ENCODE measurements at places on chromosomes 2 and 18. TPM values are rescaled to one million over a fixed set of nuclear protein-coding genes. Genes with fewer than 3 reads are reported as not detected.

- H3K4me3 ChIP-seq: no peak overlapping the region
- DNase-seq: no peak
- no peak overlapping the region for H3K27ac ChIP-seq
- peaks cover 6% of the 10 kb centered on the region for H3K4me1 ChIP-seq
- H3K36me3 ChIP-seq: no peaks in the 10 kb centered on the region
Measured at GRCh38 chr2:231874944-231875343, 51.3 kb downstream of the NPPC start.

DNA sequence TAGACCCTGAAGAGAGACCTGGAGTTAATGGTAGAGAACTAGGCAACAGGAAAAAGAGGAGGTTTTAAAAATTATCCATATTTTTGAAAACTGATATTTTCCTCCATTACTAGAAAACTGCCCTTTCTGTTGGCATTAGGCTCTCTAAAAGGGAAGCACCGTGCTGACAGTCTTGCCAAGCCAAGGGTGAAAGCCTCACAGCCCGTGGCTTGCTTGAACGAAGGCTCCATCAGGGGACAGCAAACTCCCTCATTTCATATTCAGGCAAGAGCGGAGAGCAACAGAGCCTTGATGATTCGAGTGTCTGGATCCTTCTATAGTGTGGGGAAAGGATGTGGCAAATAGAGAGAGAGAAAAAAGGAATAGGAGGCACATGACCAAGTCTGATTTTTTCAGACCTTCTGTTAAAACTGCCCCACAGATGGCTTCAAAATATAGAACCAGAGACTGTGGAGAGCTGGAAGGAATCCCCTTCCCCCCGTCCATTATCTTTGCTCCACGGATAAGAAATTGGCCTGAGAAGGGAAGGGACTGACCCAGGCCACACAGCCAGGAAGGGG lies 67.0 kb downstream of the CACNB4 start:
- no peak overlapping the region for H3K27ac ChIP-seq
- H3K4me3 ChIP-seq: no peak overlapping the region
- no peaks in the 10 kb centered on the region for H3K27me3 ChIP-seq
- no peaks in the 10 kb centered on the region for H3K36me3 ChIP-seq
- H3K4me1 ChIP-seq: no peaks in the 10 kb centered on the region

GRCh38 chr2:7953195-7953594 lies 728.7 kb upstream of the ID2 start:
- DNase-seq: no peak
- no peaks in the 10 kb centered on the region for H3K4me1 ChIP-seq
- H3K4me3 ChIP-seq: no peak overlapping the region
- no peaks in the 10 kb centered on the region for H3K27me3 ChIP-seq
- H3K36me3 ChIP-seq: no peaks in the 10 kb centered on the region

DNA sequence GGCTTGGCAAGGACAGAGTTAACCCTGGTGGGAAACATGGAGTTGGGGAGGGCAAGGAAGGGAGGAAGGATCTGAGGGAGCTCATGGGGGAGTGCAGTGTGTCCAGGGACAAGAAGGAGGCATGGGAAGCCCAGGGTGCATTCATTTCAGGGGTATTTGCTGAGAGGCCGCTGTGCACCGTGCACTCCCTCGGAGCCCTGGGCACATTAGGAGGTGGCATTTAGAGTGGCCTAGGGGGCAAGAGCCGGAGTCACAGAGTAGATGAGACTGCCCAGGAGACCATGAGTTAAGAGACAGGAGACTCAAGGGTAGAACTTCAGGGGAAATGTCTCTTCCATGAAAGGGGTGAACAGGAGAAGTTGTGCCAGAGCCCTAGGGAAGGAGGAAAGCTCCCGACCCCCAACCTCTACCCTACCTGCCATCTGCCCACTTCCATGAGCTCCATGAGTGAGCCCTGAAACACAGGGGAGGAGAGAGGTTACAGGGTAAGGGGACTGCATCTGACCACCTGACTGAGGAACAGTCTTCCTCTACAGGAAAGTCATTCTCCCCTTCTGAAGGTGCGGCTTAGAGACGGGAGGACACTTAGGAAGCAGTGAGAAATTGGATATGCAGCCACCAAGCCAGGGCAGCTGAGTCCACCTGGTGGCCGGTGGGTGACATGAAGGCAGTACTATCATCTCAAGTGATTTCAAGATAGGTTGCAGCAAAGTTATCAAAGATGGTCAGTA lies 58.5 kb upstream of the COPS8 start:
- no peak for DNase-seq
- H3K27me3 ChIP-seq: no peaks in the 10 kb centered on the region
- H3K27ac ChIP-seq: no peak overlapping the region
- no peak overlapping the region for H3K4me3 ChIP-seq

The ZSWIM2 gene
- total RNA-seq: not detected

The AAMP gene
- 136 TPM for total RNA-seq

GRCh38 chr18:55139836-55140235 lies 180.6 kb upstream of the CCDC68 start:
- no peaks in the 10 kb centered on the region for H3K4me1 ChIP-seq
- no peak overlapping the region for H3K27ac ChIP-seq

GRCh38 chr2:159921752-159922404 lies 123.9 kb upstream of the CD302 start:
- DNase-seq: peak; percentile 13
- no peak overlapping the region for H3K4me3 ChIP-seq
- no peak overlapping the region for H3K27ac ChIP-seq
- H3K27me3 ChIP-seq: no peaks in the 10 kb centered on the region

DNA sequence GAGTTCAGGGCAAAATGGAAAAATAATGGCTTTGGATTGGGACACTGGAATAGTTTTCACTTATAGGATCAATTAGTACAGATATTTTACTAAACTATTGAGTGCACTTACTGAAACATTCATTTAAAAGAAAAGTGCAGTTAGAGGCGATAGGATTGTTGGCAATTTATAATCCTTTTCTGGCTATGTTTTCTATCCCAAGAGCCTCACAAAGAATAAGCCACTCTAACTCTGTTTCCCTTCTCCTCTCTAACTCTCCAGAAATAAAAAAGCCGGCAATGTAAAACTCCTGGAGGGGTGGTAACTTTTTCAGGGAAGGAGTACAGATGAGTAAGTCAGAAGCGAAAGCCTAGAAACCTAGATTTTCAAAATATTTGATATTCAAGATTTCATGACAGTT lies 91.3 kb downstream of the EPHA4 start:
- peaks cover 13% of the 10 kb centered on the region for H3K4me1 ChIP-seq
- H3K36me3 ChIP-seq: no peaks in the 10 kb centered on the region
- no peak overlapping the region for H3K4me3 ChIP-seq
- no peak overlapping the region for H3K27ac ChIP-seq
- no peak for DNase-seq

DNA sequence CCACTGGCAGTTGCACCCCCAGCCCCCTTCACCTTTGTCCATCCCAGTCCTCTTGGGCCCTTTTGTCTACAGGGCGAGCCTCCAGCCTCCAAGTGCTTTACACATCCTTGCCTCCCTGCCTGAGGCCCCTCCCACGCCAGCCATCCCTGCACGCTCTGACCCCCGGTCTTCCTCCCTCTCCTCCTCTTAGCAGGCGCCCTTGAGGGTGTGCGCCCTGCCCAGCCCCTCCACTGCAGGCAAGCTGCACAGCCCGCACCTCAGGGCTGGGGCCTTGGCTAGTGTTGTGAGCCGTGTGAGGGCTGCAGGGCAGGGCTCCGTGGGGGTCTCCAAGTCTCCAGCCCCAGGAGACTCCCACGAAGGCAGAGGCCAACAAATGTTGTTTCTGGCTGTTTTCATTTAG lies 6.9 kb downstream of the BOK start:
- peaks cover 52% of the 10 kb centered on the region for H3K36me3 ChIP-seq
- no peak overlapping the region for H3K4me3 ChIP-seq
- DNase-seq: no peak
- H3K4me1 ChIP-seq: peaks cover 34% of the 10 kb centered on the region
- no peaks in the 10 kb centered on the region for H3K27me3 ChIP-seq

DNA sequence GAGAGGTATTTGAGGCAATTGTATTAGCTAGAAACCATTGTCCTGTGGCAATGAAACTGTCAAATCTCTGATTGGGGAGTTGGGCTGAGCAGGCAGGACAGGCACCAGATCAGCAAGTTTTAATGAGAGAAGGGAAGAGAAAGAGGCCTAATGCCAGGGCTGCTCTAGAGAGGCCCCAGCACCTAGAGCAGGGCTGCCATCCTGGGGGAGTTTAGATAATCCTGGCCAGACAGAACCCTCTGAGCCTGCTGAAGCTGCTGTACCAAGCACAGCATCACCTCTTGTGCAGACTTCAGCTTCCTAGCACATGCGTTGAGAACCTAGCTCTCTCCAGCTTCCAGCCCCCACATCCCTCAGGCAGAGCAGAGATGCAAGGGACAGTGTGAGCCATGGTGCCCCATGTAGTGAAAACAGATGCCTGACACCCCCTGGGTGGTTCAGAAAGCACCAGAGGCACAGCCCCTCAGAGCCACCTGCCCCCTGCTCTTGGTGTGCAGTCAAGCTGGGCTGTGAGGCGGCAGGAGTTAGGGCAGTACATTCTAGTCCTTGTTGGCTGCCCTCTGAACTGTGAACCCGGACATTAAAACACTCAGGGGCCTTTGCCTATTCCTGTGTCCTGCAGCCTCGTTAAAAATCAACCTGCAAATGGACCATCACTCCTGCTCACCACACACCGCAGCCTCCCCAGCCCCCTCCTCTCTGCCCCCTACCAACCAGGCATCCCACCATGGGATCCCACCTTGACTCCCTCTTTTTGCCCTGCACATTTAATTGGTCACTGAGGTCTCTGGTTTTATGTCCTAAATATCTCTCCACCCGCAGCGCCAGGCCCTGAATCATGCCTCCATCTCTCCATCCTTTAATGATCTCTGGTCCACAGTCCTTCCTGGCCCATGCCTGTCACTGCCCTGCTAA lies 52.7 kb downstream of the ADD2 start:
- H3K27me3 ChIP-seq: no peaks in the 10 kb centered on the region
- no peaks in the 10 kb centered on the region for H3K36me3 ChIP-seq
- no peak overlapping the region for H3K4me3 ChIP-seq
- H3K4me1 ChIP-seq: no peaks in the 10 kb centered on the region

The PRADC1 gene
- 31.5 TPM for total RNA-seq

The NAT8 gene
- total RNA-seq: not detected

DNA sequence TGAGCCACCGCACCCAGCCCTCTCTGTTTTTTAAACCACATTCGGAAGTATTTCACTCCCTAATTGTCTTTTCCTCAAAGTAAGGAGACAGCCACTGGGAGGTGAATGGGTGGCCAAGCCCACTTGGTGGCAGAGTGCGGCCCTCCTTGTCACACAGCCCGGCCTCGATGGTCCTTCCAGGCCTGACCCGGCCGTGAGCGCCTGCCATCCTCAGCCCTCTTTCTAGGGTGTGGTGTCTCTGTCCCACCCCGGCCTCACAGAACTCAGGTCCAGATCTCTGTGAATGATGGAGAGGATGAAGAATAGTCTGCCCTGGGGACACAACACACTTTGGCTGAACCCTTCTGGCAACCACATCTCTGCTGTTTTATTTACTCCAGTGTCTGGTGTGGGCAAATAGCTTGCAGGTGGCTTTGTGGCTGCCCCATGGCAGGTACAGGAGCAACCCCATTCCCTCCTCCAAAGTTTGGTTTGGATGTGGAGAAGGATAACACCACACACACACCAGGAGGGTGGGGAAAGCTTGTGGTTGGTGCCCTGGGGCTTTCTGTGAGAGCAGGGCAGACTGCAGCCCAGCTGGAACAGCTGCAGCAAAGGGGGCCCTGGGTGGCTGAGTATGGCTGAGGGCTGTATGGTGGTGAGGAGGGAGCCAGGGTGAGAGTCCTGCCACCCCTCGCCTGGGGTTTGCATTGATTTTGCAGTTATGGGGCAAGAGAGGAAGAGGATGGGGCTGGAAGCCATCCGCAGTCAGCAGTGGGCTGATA lies 88.6 kb downstream of the FAM168B start:
- H3K27me3 ChIP-seq: no peaks in the 10 kb centered on the region
- H3K4me3 ChIP-seq: no peak overlapping the region
- H3K27ac ChIP-seq: no peak overlapping the region
- H3K4me1 ChIP-seq: no peaks in the 10 kb centered on the region
- no peaks in the 10 kb centered on the region for H3K36me3 ChIP-seq

DNA sequence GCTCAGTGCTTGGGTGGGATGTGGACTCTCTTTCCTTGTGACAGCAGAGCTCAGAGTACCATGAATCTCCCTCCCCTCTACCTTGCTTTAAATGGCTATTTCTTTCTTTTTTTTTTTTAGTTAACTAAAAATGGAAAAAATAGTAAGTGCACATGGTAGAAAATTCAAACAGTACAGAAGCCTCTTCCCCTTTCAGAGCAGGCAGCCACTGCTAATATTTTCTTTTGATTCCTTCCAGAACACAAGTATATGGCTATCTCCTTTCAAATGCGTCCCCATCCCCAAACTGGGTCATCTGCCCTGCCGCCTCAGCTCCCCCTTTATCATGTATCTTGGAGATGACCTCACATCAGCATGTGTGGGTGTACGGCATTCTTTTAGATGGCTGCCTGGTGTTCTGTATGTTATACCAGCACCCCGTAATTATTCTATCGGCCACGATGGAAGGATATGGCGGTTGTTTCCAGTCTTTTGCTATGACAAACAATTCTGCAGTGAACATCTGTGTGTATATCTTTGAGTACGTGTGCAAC lies 70.5 kb upstream of the DLX2 start:
- no peak for DNase-seq
- peak overlapping the region; percentile 45 for H3K4me3 ChIP-seq
- peak overlapping the region; percentile 80 for H3K27ac ChIP-seq
- no peaks in the 10 kb centered on the region for H3K36me3 ChIP-seq
- no peaks in the 10 kb centered on the region for H3K27me3 ChIP-seq

GRCh38 chr2:96895032-96895745 lies 25.3 kb upstream of the SEMA4C start:
- H3K27me3 ChIP-seq: no peaks in the 10 kb centered on the region
- H3K4me3 ChIP-seq: no peak overlapping the region
- peaks cover 43% of the 10 kb centered on the region for H3K4me1 ChIP-seq
- no peak for DNase-seq

The IRS1 gene
- total RNA-seq: 16.2 TPM

GRCh38 chr18:13973061-13973575 lies 57.8 kb upstream of the MC2R start:
- no peak for DNase-seq
- no peaks in the 10 kb centered on the region for H3K36me3 ChIP-seq
- H3K4me3 ChIP-seq: no peak overlapping the region
- H3K4me1 ChIP-seq: no peaks in the 10 kb centered on the region
- H3K27me3 ChIP-seq: no peaks in the 10 kb centered on the region

The PJVK gene
- not detected for total RNA-seq

The FAP gene
- total RNA-seq: 6.5 TPM

- no peak for DNase-seq
- no peak overlapping the region for H3K4me3 ChIP-seq
- H3K27ac ChIP-seq: no peak overlapping the region
- H3K27me3 ChIP-seq: no peaks in the 10 kb centered on the region
- no peaks in the 10 kb centered on the region for H3K4me1 ChIP-seq
Measured at GRCh38 chr2:103977668-103978067, 876.2 kb upstream of the POU3F3 start.

GRCh38 chr2:42754021-42754775 lies 9.7 kb downstream of the OXER1 start:
- no peak for DNase-seq
- H3K27ac ChIP-seq: no peak overlapping the region
- no peak overlapping the region for H3K4me3 ChIP-seq
- no peaks in the 10 kb centered on the region for H3K4me1 ChIP-seq
- H3K36me3 ChIP-seq: no peaks in the 10 kb centered on the region

GRCh38 chr18:27527856-27528255 lies 342.7 kb upstream of the CHST9 start:
- H3K27ac ChIP-seq: no peak overlapping the region
- no peaks in the 10 kb centered on the region for H3K4me1 ChIP-seq
- no peak overlapping the region for H3K4me3 ChIP-seq
- H3K36me3 ChIP-seq: no peaks in the 10 kb centered on the region
- no peaks in the 10 kb centered on the region for H3K27me3 ChIP-seq

- H3K4me1 ChIP-seq: no peaks in the 10 kb centered on the region
Measured at GRCh38 chr18:677145-677544, 19.7 kb downstream of the TYMS start.

The SCYGR4 gene
- total RNA-seq: not detected

The FRZB gene
- total RNA-seq: not detected
